ENCODE measurements at places on chromosomes 7 and 10.

DNA sequence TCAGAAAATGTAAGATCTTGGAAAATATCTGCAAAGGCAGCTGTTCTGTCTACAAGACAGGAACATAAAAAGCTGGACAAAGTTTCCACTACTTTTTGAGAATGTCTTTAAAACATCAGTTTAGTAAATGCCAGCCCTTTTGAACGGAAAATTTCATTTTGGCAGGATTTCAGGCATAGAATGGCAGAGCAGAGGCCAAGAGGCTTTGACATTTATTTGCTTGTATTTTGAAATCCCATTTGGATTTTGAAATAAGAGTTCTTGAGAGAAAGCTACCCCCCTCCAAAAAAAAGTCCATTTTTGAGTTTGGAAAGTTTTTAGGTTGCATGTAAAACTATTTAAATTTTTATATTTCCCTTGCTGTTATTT, 3.1 kb upstream of the ETV1 start:
- DNase-seq = no peak

DNA sequence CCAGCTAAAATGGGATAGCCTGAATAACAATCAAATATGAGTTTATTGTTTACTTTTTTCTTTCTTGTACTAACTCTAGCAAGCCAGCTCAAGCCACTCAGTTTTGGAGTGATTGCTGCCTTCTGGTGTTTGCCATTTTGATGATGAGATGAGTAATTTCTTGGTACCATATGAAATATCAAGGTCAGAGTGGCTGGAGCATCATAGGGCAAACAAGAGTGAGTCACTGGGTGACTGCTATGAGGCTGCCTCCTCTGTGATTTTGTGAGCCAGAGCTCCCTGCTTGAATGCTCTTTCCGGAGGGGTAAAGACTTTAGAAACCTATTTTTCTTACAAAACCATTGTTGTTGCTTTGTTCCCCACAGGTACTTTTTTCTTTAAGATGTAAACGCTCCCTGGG, 295.6 kb downstream of the PRKG1 start:
- DNase-seq = no peak

DNA sequence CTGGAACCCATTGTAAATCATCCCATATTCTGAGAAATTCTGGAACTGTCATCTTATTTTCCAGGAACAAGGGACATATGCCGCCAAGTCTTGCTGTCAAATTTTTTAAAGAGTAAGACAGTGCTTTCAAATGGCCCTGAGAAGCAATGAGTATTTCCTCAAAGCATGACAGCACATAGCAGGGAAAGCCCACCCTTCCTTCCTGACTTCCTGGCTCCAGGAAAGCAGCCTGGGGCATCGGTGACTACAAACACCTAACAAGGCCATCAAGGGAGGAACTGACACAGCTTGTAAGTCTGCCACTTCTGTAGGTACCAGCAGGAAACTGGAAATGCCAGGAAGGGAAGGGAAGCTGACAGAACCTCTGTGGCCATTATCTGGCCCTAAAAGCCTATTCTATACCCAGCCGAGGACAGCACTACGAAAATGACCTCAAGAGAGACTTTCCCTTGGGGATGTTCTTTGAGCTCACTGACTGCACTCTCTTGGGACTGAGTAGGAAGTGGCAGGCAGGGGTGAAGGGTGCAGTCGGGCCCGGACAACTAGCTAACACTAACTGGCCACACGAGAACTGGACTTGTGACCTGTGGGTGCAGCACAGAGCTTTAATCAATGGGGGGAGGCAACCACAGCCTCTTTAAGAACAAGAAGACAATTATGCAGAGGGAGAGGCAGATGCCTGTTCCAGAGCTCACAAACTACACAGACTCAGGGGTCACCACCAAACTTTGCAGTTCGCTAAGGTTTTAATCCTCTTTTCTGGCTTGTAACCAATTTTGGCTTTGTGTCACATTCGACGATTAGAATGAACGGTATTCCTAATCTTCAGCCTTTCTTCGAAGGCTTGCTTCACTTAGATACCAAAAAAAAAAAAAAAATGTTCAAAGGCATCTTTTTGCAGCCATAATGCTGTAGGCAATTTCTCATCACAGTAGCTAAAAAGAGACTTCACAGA, 52.0 kb downstream of the GRB10 start:
- no peak for DNase-seq

- no peak for DNase-seq
Measured at GRCh38 chr7:88429382-88429781, 122.7 kb upstream of the STEAP4 start.

DNA sequence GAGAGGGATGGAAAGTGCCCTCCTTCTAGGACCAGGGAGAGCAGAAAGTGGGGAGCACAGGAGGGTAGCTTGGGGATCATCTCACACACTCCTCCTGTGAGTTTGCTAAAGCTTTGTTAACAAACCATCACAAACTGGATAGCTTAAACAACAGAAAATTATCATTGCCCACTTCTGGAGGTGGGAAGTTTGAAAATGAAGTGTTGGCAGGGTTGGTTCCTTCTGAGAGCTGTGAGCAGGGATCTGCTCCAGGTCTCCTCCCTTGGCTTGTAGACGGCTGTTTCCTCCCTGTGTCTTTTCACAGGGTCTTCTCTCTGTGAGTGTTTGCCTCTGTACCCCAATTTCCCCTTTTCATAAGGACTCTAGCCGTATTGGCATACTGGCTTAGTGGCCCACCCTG, 32.0 kb upstream of the CXCL12 start:
- no peak for DNase-seq

DNA sequence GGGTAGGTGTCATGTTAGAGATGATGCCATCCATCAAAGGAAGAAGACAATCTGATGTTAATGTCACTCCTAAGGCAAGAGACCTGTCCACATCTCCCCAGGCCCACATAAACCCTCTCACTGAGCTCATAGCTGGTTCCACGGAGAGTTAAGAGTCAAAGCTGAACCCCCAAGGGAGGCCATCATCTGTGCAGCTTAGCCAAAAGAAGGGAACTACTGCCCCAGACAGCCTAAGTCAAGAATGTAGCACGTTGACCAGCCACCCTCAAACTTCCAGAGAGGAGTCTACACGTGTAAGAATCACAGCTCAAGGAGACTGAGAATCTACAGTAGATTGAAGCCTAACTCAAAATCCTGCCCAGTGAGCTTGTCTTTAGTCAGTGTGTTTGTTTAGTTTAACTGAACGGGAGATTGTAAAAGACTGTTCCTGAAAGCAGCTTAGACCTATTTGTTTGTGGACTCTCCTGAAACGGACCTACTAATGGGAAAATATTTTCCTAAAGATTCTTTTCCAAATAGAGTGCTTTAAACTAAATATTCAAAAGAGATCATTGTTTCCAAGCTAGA, 192.7 kb upstream of the NFE2L3 start:
- DNase-seq = no peak

- DNase-seq = no peak
Measured at GRCh38 chr10:102677331-102678067, 33.2 kb downstream of the TRIM8 start.

DNA sequence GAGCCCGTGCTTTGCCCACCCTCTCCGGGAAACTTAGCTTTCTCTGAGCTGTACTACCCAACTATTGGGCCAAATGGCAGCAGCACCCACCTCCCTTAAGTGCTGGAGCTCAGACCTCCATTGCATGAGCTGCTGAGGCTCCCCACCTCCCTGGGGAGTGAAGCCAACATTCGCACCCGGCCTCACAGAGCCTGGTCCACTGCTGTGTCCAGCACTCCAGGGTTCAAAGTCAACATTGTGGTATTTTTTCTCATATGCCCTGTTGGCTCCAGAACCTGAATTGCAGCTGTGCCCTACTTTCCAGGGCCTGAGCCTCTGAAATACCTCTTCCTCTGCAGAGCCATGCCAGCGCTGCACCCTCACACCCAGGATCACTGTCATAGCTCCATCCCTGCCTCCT, 29.7 kb downstream of the ITGA8 start:
- DNase-seq = no peak

DNA sequence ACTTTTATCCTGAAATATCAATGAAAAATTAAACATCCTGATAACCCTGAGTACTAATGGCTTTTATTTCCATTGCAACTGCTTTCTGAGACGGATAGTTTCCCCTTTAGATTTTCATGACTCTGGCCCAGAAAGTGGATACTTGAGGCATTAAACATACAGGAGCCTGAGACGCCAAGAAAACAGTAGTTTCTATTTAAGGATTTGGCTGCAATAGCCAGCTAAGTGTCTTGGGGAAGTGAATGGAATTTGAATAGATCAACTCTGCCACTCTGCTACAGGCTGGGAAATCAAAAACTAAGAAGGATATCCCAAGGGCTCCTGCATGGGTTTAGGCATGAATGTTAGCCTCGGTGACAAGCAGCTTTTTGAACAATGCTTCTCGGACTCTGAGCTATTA, 24.7 kb upstream of the GPAM start:
- no peak for DNase-seq

GRCh38 chr7:152615031-152615741, 60.8 kb downstream of the XRCC2 start:
- no peak for DNase-seq

DNA sequence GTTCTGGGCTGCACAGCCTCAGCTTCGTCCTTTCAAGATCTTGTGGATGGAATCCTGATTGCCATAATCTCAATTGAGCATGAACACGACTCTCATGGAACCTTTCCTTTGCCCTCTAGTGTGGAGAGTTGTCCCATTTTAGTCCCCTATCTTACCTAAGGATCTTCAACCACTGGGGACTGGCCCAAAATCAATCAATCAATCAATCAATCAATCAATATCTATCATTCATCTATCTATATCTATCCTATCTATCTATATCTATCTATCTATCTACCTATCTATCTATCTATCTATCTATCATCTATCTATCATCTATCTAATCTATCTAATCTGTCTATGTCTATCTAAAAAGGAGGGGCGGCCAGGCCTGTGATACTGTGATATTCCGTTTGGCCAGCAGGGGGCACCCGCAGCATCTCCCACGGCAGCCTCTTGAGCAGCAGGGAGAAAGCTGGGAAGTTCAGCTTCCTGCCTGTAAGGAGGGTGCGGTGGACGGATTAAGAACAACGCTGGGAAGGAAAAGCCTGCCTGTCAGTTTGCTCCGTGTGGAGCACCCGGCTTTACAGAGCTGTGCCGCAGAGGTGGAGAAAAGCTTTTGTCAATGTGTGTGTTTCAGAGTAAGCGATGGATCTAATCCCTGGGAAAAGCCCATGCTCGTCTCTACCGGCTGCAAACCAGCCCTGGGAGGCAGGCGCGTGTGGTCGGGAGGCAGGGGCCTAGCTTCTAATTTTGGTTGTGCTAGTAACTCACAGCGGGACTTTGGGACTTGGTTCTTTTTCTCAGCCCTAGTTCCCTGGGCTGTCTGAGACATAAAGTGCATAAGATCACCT, 124.9 kb downstream of the SH2D4B start:
- DNase-seq = peak; percentile 58

- no peak for DNase-seq
Measured at GRCh38 chr7:111654343-111654742, 92.1 kb upstream of the IMMP2L start.

DNA sequence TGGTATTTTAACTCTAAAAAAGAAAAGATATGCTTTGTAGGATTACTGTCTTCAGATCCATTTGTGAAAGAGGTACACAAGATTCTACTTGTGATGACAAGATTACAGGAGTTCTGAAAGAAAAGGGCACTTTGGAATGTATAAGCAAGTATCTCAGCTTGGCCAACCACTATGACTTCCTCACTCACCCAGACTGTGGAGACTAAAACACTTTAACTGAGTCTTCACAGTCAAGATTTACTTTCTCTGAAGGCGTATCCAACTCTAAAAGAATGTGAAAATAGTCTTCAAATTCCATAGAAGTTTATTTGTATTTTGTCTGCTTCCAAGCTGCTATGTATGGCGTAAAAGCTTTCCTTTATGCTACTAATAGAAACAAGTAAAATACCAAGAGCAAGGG, 76.1 kb upstream of the SRRM3 start:
- no peak for DNase-seq

- no peak for DNase-seq
Measured at GRCh38 chr7:117775801-117776200, 97.4 kb downstream of the CTTNBP2 start.

- DNase-seq = no peak
Measured at GRCh38 chr7:51587604-51588003, 271.0 kb upstream of the COBL start.

- DNase-seq = no peak
Measured at GRCh38 chr10:29163746-29164145, 125.1 kb upstream of the LYZL1 start.

GRCh38 chr10:78579995-78580394, 488.8 kb upstream of the ZMIZ1 start:
- no peak for DNase-seq

DNA sequence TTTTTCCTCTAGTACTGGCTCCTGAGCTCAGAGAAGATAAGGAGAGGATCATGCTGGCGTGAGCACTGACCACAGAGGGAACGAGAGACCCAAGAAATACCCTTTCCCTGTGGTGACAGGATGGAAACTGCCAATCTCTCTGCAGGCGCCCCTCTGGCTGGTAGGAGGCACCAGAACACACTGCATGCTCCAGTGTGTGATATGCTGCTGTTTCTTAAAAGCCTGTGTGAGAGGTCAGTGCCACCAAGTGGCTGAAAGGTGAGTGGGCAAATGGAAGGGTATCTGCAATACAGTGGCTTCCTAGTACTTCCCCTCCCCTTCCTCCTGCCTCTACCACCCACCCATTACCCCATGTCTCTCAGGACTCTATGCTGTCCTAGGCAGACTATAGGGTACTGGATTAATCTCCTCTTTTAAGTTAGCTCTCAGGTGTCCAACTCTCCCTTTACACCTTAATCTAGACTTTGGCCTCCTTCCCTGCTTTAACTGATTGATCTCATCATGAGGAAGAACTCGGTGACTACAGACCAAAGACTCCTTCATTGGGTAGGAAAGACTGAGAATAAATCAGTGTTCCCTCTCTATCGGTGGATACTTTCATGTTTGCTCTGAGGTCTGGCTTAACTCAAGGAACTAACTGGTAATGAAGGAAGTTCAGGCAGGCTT, 283.6 kb downstream of the ADRA2A start:
- no peak for DNase-seq

DNA sequence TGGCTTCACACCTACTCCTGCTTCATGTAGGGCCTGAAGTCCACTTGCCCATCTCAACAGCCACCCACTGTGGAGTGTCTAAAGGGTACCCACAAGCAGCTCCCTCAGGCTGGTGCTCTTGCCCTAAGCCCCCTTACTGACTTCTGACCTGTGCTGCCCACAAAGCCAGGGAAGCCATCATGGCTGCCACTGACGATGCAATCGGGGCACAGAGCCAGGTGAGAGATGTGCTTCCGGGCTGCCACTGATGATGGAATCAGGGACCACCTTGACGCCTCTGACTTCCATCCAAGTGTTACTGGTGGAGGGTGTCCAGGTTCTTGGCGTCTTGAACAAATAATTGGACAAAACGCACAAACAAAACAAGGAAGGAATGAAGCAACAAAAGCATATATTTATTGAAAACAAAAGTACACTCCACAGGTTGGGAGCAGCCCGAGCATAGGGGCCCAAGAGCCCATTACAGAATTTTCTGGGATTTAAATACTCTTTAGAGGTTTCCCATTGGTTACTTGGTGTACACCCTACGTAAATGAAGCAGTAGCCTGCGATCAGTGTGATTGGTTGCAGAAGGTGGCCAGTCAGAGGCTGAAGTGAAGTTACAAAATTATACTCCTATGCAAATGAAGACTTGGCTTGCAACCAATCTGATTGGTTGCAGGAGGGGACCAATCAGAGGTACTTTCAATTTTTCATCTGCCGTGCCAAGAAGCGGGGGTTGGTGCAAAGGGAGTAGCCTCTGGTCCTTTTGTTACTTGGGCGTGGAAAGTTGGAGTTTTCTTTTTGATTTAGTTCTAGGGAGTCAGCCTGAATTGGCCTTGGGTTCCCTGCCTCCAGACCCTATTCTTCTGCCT, 4.5 kb downstream of the CPA2 start:
- DNase-seq = no peak

Data from fibroblast of skin of left quadriceps (primary cell).